ENCODE measurements at places on chromosomes 5 and 9.
A peak's percentile ranks its signal among the peaks of the same experiment; 100 is the strongest.

DNA sequence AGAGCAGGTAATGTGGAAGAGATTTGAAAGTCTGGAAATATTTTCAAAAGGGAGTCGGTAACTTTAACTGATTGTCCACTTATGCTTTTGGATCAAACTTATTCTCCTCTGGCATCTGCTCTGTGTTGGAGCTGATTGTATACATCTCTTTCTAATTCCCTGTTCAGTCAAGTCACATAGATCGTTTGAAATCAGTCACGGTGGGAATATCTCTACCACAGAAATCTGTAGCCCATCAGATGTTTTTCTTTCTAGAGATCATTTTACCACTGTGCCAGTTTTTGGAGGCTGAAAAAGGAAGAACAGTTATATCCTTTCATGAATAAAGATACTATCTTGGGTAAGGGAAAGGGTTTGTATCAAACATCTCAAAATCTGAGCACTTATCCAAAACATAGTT is 1853.3 kb downstream of the EFNA5 start:
- DNase-seq = no peak

GRCh38 chr9:89786655-89787054 is 181.8 kb downstream of the GADD45G start:
- no peak for DNase-seq

GRCh38 chr9:20557285-20557684 is 65.0 kb downstream of the MLLT3 start:
- no peak for DNase-seq

GRCh38 chr9:2743937-2744529 is 26.7 kb downstream of the KCNV2 start:
- no peak for DNase-seq

DNA sequence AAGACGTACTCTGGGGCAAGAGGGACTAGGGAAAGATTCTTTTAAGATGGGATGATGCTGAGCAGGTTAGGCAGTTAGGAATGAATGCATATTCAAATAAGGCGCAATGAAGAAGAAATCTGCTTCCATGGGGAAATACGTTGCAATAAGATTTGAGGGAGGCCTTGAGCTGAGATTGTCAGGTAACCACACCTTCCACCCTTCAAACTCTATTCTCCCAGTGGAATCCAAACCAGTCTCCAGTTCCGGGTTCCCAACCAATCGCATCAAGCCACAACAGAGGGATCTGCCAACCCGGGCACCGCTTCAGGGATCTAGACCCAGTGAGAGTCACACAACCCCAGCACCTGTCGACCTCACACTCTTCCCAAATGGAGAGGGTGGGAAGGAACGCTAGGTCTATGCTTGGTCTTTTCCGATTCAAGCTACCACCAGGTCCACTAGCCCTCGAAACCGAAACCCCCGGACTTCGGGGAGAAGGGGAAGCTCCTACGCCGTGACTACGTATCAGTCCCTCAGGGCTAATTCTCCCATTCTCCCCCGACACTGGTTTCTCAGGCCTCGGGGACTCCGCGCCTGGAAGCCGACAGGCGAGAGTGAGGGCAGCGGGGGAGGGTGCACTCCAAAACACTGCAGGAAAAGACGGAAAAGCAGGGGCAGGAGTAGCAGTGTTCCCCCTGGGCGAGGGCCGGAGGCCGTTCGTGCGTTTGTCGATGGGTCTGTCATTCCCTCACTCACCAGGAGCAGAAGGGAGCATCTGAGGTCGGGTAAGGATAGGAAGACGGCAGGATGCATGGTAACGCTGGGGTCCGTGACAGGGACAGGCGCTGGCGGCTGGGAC is 534 bp downstream of the ERP44 start:
- DNase-seq = peak; percentile 47

DNA sequence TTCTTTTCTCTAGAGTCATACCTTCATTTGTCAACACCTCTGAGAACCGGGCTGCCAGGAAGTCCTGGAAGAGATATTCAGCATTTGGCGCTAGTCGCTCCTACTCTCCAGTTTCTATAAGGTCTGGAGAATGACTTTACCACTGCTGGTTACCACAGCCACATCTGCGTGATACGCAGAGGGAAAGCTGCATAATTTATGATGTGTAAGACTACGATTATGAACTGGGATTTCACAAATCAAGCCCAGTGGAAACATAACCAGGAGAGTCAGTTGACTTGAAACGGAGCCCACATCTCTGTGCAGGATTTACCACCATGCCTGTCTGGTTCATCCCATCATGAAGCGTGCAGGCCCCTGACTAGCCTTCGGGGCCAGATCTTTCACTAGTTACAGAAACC is 72.6 kb downstream of the FGF1 start:
- no peak for DNase-seq

DNA sequence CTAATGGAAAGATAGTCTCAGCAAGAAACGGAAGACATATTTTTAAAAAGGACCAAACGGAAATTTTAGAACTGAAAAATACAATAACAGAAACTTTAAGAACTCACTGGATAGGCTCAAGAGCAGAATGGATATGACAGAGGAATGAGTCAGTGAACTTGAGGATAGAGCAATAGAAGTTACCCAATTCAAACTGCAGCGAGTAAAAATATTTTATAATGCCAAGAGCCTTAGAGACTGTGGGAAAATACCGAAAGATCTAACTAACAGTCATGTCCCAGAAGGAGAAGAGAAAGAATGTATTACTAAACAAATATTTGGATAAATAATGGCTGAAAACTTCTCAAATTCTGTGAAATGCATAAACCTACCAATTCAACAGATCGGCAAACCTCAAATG is 40.8 kb downstream of the ADAMTS2 start:
- no peak for DNase-seq

All from stimulated activated CD8-positive, alpha-beta memory T cell treated with anti-CD3 and anti-CD28 coated beads, Interleukin-4, amount 100 ng/mL, for 48 hours (primary cell).